ENCODE measurements at places on chromosomes 11 and 22. TPM values are rescaled to one million over a fixed set of nuclear protein-coding genes. Genes with fewer than 3 reads are reported as not detected.

DNA sequence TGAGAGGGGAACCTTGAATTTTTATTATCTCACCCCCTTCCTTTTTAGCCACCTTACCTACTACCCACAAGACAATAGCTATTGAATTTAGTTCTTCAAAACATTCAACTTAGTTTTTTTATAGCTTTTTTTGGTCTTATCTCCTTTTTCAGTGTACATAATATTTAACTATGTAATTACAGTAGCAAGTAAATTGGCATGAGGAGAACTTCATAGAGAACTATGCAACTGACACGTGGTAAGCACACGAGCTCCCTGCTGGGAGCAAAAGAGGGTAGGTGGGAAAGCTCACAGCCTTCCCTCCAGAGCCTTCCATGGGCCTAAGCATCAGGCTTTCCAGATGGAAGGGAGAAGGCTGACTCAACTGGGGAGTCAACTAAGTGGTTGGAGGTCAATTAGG, 22.1 kb upstream of the ZDHHC13 start:
- DNase-seq: no peak

DNA sequence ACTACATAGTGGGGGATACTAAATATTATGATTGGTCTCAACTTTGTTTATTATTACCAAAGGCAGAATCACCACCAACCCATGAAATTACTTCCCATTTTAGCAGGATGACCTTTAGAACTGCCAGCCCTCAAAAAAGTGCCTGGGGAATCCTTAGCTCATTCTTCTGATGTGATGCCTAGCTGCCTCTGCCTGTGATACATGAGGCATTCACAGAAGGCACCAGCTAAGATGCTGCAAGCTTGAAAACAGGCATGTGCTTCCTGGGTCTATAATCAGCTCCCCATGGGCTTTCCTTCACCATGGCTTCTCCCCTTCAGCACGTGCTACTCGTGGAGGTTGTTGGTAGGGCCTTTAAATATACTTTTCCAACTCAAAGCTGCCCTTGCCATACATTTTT, 50.4 kb upstream of the ARHGAP20 start:
- no peak for DNase-seq

GRCh38 chr11:72716290-72716689, 35.9 kb downstream of the ARAP1 start:
- no peak for DNase-seq

DNA sequence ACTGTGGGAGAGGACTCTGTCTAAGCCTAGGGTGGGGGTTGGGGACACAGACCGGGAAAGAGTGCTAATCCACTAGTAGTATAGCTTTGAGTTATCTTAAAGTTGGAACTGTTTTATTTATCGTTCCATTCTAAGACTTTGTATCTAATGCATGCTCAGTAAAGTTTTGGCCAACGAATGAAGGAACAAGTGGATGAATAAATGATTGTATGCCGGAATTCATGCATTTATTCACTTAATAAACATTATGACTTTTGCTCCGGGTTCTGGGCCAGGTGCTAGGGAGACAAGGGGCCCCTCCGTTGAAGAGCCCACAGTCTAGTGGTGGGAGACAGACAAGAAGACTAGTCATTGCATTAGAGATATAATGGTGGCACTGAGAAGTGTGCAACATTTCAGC, 645 bp downstream of the RNF121 start:
- DNase-seq: no peak

DNA sequence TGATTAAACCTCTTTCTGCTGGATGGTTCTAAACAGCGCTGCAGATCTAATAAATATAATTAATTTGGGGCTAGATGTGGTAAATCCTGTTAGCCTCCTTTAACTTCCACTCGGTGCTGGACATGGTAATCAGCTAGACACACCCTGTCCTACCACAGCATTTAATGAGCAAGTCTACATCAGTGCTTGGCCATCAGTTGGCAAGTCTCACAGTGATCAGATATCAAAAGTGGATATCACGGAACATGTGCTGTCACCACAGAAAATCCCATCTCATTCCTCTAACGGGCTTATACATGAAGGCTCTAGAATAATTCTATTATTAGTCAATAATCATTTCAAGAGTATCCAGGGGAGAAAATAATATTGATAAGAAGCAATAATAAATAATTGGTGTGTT, 5.6 kb upstream of the USP28 start:
- no peak for DNase-seq

DNA sequence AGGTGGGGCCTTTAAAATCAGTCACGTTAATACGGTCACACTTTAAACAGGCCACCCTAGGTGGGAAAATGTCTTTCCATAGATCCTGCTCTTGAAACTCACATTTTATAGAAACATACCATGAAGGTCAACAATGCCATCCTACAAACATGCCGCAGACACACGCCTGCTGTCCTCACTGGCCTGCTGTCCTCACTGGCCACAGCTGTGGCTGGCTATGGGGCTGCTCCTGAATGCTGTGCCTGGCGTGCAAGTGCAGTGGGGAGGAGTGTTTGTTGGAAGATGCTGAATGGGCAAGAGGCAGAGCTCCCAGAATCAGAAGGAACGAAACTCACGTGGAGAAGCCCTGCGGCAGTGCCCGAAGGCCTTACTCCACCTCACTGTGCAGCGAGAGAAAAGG, 106.2 kb upstream of the BID start:
- no peak for DNase-seq

- peak; percentile 47 for DNase-seq
These were observed 56.6 kb downstream of the LMO2 start for GRCh38 chr11:33835143-33835878.

- DNase-seq: no peak
These were observed 18.0 kb downstream of the PHLDA2 start for GRCh38 chr11:2911088-2911784.

DNA sequence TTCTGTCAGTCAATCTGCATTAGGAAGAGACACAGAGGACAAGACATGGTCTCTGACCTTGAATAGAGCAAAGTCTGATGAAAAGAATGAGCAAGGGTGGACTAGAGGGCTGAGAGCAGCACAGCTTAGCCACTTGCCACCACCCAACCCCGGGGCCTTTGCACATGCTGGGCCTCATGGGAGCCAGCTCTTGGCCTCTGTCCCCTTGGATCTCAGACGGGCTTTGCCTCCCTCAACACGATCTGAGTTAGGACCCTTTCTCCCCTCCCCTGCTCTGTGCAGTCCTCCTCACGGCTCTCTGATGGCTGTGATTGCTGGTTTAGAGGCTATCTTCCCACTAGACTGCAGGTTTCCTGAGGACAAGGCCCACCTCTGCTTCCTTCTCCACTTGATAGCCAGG, 131.6 kb upstream of the B3GAT1 start:
- no peak for DNase-seq

DNA sequence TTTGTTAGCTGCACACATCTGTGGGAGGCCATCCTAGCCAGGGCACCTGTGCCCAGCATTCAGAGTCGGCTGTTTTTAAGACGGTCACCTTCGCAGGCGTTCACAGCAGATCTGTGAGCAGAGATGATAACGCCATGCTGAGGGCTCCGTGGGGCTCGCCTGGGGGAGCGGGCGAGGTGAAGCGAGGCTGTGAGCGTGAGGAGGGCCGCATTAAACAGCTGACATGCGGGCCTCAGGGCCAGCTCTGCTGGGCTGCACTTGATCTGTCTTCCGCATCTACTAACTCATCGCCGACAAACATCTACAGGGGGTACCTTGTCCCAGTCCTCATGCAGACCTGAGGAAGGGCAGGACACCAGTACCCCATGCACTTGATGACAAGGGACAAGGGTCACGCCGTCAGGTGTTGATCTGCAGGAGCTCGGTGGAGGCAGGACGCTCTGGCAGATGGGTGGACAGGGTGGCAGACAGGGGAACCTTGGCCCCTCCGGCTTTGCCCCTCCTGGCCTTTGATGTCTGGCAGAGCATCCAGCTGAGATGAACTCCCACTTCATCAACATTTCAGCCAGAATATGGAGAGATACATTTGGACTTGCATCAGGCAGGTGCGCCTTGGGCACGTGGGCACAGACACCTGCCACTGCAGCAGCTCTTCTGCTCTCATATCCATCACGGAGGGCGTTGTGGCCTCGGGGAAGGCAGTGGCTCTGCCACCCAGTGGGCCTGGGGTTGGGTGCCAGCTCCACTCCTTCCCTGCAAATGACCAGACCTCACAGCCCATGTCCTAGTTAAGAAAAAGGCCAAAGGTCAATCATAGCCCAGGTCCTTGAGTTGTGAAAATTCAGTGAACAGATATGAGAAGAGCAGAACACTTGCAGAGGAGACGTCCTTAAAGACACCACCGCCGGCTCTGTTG, 822.9 kb downstream of the BRD1 start:
- DNase-seq: no peak

DNA sequence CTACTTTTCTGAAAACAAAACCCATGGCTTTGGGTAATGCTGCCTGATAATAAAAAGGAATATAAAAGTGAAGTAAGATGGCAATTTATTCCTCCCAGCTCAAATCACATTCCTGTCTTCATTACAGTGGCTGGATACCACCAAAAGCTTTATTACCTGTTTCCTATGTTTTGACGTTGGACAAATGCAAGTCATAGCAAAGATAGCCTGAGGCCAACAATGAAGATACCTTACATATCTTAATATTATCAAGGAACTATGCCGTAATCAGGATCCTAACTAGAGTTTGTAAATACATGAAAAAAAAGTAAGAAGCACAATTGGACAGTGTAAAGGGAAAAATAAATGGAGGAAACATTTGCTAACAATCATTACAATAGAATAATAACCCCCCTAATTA, 202.4 kb downstream of the SOX6 start:
- DNase-seq: no peak

GRCh38 chr11:11107076-11107723, 245.8 kb downstream of the CSNK2A3 start:
- no peak for DNase-seq

DNA sequence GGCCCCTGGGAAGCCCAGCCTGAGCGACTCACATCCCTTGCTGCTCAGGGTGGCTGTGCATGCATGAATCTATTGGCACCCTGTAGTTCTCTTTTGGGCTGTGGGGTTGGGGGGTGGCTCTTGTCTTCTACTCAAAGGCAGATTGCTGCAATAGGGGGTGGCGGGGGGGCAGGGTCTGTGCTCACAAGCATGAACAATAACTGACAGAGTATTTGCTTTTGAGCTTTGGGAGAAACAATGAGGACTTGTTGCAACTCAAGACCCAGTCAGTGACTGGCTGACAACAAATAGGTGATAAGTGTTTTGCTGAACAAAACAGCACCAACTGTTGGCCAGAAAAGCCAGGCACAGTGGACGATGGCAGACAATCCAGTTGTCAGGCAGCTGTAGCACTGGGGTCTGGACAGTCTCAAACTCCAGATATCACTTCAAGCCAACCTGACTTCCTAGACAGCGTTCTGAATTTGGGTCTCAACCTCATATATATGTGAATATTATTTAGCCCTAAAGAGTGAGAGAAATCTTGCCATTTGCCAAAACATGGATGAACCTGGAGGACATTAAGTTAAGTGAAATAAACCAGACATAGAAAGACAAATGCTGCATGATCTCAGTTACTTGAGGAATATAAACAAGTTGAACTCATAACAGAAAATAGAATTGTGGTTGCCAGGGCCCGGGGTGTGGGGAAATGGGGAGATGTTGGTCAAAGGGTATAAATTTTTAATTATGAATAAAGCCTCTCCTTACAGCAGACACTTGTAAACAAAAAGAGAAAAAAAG, 61.7 kb downstream of the ME3 start:
- DNase-seq: no peak

- peak; percentile 90 for DNase-seq
These were observed 41.6 kb downstream of the BUD13 start for GRCh38 chr11:116731097-116731761.

DNA sequence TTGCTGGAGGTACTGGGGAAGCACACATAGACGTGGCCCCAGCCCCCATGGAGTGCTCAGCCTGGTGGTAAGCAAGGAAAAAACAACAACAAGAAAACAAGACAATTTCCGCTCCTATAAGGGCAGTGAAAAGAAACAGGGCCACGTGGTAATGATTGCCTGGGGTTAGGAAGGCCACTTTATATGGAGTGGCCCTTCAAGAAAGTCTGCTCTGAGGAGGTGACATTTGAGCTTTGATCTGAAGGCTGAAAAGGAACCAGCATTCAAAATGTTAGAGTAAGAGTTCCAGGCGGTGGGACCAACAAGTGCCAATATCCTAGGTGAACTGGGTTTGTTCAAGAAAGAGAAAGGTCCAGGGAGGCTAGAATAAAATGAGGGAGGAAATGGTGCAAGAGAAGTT, 87.6 kb downstream of the SCN3B start:
- DNase-seq: no peak

DNA sequence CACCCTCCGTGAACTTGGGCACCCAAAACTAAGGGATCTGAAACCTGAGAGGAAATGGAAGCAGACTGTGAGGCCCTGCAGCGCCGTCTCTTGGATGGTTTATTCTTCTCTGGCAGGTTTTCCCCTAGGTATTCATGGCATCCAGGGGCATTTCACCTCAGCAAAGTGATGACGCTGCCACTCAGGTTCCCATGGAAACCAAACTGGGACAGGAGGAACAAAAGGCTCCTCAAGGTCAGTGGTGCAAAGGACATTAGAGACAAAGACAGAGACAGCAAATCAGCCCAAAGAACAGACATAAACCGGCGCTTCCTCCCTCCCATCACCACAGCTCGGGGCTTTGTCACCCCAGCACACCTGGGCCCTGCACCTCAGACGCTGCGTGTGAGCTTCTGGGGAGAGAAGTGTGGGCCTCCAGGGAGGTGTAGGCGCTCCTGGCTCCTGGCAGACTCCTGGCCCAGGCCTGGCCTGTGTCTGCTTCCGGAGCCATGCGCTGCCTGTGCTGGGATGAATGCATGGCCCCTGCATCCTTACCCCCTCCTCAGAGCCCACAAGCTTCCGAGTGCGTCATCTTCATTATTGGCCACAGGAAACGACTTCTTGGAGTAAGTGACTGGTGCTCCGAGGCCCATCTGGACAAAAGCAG, 5.9 kb downstream of the TP53AIP1 start:
- DNase-seq: no peak

- no peak for DNase-seq
These were observed 269.4 kb downstream of the TTC28 start for GRCh38 chr22:28410050-28410816.

- DNase-seq: no peak
These were observed 33.0 kb downstream of the AHNAK start for GRCh38 chr11:62513626-62514025.

GRCh38 chr11:10646681-10647355, 46.7 kb downstream of the IRAG1 start:
- DNase-seq: no peak

GRCh38 chr11:12205330-12205729, 94.9 kb downstream of the MICAL2 start:
- DNase-seq: no peak

The ROBO3 gene
- total RNA-seq: 8.1 TPM

The GAL3ST1 gene
- total RNA-seq: not detected

The CCDC73 gene
- total RNA-seq: not detected

The CNGA4 gene
- total RNA-seq: not detected

The NOL12 gene
- total RNA-seq: 30.2 TPM

The IL18 gene
- total RNA-seq: not detected

The TALDO1 gene
- 229 TPM for total RNA-seq

Measured in G401 (cell line).